ENCODE measurements at places on chromosomes 1 and 21.

GRCh38 chr1:116498789-116499628, 71.8 kb downstream of the CD58 start:
- DNase-seq = peak; percentile 89

GRCh38 chr1:207009945-207010344, 22.6 kb downstream of the C1orf116 start:
- no peak for DNase-seq

GRCh38 chr1:85984636-85985035, 171.9 kb downstream of the COL24A1 start:
- no peak for DNase-seq

GRCh38 chr1:88179943-88180342, 504.1 kb upstream of the PKN2 start:
- DNase-seq = no peak

DNA sequence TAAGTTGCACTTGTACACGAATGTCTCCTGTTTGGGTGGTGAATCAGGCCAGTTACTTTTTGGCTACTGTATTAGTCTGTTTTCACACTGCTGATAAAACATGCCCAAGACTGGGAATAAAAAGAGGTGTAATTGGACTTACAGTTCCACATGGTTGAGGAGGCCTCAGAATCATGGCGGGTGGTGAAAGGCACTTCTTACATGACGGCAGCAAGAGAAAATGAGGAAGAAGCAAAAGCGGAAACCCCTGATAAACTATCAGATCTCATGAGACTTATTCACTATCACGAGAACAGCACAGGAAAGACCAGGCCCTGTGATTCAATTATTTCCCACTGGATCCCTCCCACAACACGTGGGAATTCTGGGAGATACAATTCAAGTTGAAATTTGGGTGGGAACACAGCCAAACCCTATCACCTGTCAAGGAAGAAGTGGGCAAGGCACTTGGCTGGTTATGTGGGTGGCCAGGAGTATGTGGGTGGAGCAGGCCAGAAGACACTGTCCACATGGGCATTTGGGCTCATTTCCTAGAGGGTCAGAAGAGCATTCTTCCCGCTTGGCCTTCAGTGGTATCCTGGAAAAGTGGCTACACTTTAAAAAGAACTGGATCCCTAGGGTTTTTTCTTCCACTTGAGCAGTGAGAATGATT, 228.8 kb downstream of the HHAT start:
- no peak for DNase-seq

DNA sequence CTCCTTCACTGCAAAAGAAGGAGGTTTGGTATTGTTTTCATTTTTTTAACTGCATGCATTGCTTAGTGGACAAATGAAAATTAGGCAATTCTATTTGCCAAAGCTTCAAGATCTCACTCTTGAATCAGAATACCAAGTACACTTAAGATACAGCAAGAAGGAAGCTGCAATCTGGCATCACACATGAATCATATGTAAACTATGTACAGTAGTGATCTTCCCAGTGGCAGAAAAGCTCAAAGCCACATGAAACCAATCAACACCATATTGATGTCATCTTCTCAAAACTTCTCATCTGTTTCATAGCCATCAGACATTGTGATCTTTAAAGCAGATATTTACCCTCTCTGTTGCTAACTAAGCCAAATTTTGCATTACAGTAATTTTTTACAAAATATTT, 550.1 kb downstream of the LTN1 start:
- DNase-seq = peak; percentile 80

GRCh38 chr1:152479792-152480595, 30.6 kb upstream of the LCE5A start:
- peak; percentile 16 for DNase-seq

DNA sequence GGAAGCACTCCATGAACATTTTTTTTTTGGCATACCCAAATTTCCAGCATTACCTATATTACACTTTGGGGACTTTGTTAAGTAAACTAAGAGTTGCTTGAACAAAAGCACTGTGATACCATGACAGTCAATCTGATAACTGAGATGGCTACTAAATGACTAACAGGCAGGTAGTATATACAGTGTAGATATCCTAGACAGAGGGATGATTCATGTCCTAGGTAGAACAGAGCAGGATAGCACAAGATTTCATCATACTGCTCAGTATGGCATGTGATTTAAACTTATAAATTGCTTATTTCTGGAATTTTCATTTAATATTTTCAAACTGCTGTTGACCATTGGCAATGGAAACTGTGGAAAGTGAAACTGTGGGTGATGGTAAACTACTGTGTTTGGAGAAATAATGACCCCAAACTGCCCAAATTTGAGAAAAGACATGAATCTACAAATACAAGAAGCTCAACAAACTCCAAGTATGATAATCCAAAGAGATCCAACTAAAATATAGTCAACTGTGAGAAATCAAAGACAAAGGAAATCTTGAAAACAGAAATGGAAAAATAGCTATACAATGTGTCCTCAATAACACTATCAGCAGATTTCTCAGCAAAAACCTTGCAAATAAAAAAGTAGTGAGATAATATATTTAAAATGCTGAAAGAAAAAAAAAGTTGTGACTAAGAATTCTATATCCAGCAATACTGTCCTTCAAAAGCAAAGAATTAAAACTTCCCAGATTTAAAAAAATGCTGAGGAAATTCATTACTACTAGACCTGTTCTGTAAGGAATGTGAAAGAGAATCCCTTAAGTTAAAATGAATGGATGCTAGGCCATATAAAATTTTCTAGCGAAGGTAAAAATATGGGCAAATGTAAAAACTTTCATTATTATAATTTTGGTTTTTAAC, 410.4 kb downstream of the DUSP10 start:
- no peak for DNase-seq

DNA sequence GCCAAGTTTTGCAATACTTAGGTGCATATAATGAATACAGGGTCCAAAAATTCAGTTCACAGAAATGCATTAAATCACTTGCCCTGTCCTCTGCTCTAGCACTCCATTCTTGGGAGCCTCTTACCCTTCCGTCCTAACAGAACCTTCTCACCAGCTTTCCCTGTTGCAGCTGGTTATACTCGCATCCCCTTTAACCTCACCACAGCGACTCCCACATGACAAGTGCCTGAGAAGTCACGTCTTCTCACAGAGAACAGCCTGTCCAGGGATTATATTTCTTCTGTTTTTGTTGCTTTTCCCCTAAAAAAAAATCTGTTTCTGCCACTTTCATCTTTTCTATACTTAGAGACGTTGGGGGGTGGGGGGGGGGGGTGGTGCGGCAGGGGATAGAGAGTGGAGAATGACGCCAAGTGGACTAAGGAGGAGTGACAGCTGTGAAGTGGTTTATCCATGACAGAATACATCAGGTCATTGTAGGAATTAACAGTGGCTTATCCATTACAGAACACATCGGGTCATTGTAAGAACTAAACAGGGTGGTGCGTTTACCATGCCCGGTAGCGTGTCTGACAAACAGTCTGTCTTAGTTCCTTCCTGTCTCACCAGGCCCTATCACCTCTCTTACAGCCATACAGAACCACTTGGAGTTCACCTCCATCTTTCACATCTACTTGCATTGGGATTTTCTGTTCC, 117.6 kb downstream of the UBE2U start:
- no peak for DNase-seq

DNA sequence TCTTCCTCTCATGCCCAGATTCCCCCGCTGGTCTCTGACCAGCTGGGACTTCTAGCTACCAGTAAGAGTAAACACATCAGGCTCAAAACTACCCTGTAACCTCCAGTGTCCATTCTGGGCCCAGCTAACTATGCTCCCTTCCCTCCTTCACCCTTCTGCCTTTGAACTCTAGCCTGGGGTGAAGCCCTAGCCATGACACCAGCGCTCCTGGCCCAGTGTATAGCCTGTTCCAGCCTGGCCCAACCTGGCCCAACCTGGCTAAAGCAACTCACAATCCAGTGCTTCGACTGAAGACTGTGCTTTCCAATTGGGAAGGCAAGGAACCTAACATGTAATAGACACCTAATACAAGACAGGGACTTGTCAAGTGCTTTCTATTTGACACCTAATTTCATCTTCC, 27.6 kb downstream of the CSMD2 start:
- DNase-seq = no peak

DNA sequence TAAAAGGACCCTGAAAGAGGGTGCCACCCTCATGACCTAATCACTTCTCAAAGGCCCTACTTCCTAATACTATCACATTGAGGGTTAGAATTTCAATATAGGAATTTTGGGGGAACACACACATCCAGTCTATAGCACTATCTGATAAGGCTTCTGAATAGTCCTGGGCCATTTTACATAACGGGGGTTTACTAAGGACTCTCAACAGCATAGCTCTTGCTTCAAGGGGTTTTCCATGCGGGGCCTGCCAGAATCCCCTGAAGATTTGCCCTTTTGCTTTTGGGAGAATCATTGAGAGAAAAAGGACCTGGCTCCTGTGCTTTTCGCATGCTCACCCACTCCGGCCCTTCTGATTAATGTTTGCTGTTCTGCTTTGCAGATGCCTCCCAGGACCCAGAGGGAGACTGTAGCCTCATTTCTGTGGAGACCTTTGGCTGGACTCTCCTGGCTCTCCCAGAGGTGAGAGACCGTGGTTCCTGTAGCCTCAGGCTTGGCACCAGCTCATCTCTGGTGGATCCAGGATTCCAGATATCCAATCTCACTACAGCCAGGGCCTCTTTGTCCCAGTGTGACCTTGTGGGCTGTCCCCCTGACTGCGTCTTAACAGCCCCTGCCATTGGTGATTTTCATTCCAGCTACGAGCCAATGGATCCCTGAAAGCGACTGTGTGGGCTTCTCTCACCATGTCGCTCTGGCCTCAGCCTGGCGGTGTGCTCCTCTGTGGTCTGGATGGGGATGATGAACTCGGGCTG, 72.6 kb downstream of the DDR2 start:
- DNase-seq = no peak

DNA sequence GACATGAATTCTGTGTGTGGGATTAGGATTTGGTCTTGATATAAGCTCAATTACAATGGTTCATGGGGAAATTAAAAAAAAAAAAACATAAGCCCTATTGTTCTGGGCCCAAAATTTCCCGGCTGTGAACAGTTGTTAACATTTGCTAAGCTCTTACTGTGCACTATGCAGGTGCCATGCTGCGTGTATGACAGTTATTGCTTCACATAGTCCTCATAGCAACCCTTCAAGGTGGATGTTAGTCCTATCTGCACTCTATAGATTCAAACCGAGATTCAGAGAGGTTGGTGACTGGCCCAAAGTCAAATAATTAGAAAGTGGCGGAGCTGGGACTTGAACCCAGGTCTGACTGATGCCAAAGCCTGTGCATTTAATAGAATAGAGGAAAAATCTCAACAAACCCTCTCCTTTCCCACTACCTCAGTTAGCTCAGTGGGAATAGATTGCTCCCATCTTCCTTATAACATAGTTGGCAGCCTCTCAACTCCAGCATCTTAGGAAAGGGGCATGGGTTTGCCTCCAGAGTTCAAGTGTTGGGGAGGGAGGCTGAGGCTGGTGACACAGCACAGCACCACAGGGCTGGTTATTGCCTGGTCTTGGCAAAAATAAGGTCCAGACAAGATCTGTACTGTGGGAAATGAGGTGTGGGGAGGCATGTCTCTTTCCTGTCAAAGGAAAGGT, 55.0 kb upstream of the GCLM start:
- no peak for DNase-seq

DNA sequence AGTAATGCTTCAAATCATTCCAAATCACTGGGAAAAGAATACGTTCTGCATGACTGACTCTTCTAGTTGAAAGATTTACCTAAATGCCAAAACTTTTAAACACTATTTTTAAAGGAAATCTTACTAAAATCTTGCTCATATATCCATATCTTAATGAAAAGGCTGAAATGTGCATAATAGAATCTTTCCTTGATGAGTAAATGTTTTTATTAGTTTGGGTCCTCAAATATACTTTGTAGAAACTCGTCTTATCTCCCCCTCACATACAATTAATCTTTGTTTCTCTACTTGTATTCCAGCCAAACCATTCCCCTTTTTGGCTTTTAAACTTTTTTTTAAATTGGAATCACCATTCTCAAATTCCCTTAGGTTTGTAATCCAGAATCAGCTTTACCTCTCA, 110.2 kb downstream of the NTNG1 start:
- no peak for DNase-seq

DNA sequence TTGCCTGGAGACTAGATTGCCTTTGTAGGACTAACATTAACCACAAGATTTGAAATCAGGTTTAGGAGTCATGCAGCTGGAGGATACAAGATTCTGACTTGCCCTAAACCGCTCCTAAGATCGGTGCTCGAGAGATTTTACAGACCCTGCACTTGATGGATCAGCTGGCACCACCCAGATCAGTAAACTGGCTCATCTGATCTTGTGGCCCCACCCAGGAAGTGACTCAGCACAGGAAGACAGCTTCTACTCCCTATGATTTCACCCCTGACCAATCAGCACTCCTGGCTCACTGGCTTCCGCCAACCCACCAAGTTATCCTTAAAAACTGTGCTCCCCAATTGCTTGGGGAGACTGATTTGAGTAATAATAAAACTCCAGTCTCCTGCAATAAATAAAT, 876 bp upstream of the CATSPERE start:
- no peak for DNase-seq

GRCh38 chr1:193479187-193479586, 292.8 kb upstream of the B3GALT2 start:
- no peak for DNase-seq

DNA sequence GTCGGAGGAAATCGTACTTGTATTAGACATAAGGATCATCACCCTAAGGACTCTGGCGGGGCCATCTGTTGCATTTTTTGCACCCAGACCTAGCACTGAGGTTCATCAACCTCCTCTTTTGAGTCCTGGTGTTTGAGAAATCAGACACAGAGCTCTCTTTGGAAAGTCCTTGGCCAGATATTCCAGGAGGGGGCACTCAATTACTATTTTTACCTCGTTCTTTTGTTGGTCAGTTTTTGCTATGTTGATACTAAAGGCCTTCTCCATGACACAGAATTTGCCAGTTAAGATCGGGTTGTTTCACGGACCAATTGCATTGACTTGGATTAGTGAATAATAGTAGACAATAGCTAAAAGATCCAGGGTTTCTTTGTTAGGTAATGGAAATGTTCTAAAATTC, 711.2 kb downstream of the KCNT2 start:
- DNase-seq = no peak

DNA sequence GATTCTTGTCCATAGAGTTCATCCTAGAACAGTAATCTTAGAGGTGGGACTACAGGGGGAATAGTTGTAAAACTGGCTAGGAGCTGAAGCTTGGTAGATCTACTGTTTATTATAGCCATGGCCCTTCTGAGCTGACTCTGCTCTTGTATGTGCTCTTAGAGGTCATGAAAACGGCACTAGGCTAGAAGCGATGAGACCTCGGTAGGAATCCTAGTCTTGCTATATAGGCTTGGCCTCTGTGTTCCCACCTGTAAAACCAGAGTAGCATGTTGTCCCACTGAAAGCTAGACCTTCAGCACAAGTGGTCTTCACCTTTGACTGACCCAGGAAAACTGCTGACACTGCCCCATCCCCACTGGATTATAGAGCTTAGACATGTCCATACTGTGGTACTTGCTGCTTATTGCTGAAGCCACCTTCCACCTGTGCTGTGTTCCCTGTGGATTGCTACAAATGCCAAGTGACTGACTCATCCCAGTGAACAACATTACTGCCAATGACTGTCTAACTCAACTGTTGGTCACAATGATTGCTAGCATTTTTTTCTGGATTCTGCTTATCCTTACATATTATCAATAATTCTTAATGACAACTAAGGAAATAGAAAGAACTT, 23.0 kb upstream of the PIGC start:
- DNase-seq = no peak

- DNase-seq = no peak
These were observed 682.4 kb downstream of the ADGRL2 start for GRCh38 chr1:82483146-82483545.

- DNase-seq = peak; percentile 38
These were observed 8.7 kb upstream of the ADCY10 start for GRCh38 chr1:167922611-167923074.

All from adipocyte (in vitro differentiated cells).